Activated CD8-positive, alpha-beta memory T cell treated with anti-CD3 and anti-CD28 coated beads for 1 hour (primary cell): ENCODE measurements at places on chromosomes 2 and 18.

- no peak for DNase-seq
These were observed 1072.4 kb downstream of the RPIA start for GRCh38 chr2:89763581-89764485.

GRCh38 chr18:12405066-12405465 is 2.7 kb upstream of the PRELID3A start:
- no peak for DNase-seq

DNA sequence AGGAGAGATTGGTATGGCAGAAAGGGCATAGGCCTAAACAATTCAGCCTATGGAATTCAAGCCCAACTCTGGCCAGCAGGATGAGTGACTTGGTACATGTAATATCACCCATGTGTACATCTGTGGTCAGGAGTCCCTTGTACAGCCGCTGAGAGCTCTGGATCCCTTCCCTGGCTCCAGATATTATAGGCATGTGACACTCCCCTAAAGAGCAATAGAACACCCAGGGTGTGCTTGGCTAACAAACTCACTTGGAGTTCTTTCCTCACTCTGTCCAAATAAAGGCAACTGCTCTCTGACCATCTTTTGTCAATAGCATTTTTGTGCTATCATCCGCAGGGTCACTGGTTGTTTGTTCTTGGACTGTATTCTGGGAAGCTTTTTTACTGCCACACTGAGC is 197.4 kb upstream of the NCKAP5 start:
- no peak for DNase-seq

- no peak for DNase-seq
These were observed 205.0 kb downstream of the UBE2E3 start for GRCh38 chr2:181185421-181185820.

- no peak for DNase-seq
These were observed 2.4 kb downstream of the MAP4K4 start for GRCh38 chr2:101699755-101700461.

DNA sequence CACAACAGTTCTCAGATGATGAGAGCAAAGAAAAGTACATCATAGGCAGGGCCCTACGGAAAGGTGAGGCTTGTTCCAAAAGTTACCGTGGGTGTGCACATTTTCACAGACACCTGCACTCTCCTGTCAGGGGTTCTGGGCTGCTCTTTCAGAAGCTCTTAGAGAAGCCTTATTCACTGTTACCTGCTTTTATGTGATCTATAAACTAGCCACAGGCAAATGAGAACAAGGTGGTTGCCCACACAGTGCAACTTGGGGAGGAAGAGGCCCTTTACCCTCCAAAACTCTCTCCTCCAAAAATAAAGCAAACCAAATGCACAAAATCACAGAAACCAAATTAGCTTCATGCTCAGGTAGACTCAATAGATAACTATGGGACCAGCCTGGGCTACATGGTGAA is 11.1 kb upstream of the CUL3 start:
- DNase-seq = no peak

DNA sequence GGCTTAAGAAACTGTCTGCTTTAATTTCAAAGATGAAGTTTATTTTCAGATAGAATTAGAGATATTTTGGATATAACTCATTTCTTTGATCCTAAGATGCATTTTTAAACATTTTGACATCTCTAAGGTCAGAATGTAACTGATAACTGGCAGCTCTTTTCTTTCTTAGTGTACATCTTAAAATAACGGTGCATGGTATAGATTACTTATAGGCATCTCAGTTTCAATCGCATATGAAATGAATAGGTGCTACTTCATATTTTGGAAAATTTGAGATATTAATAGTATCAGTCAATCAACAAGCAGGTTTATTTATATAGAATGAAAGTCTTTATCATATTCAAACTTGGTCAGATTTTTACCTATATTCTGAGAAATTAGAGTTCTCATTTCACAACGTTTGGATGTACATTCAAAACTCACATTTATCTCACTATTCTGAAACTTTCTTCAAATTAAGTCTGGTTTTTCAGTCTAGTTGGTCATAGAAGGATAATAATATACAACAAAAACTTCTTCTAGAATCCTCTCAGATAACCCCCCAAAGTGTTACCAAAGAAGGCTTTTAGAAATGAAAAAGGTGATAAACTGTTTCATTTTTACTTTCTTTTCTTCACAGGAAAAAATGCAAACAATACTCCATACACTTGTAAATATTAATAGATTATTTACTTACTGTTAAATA is 122.8 kb upstream of the WDSUB1 start:
- no peak for DNase-seq

DNA sequence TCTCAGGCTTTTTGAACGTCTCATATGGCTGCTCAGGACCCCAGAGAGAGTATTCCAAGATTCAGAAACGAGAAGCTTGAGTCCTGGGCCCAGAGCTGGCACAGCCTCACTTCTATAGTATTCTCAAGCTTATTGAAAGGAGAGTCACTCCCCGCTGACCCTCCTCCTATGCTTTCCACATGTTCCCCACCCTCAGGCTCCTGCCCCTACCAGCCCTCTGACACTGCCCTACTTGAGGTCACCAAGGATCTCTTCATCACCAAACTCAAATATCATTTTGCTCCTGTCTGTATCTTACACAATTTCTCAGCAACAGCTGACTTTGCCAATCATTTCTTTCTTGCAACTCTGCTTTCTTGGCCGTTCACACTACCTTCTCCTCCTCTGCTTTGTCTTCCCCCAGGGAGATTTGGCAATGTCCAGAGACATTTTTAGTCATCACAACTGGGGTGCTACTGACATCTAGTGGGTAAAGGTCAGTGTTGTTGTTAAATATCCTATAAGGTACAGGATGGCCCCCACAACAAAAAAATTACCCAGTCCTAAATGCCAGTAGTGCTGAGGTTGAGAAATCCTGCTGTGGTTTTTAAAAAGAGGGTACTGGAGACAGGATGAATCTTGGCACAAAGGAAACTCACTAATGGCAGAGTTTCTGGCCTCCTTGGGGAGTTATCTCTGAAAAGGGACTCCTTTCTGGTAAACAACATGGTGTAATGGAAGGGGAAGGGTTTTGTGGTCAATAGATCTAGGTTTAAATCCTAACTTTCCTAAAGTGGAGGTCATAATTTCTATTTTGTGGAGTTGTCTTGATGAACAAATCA is 26.9 kb upstream of the INSIG2 start:
- DNase-seq = no peak

- no peak for DNase-seq
These were observed 151.4 kb downstream of the MYCN start for GRCh38 chr2:16091576-16092282.

- DNase-seq = no peak
These were observed 37.1 kb downstream of the TACR1 start for GRCh38 chr2:75162259-75162658.

DNA sequence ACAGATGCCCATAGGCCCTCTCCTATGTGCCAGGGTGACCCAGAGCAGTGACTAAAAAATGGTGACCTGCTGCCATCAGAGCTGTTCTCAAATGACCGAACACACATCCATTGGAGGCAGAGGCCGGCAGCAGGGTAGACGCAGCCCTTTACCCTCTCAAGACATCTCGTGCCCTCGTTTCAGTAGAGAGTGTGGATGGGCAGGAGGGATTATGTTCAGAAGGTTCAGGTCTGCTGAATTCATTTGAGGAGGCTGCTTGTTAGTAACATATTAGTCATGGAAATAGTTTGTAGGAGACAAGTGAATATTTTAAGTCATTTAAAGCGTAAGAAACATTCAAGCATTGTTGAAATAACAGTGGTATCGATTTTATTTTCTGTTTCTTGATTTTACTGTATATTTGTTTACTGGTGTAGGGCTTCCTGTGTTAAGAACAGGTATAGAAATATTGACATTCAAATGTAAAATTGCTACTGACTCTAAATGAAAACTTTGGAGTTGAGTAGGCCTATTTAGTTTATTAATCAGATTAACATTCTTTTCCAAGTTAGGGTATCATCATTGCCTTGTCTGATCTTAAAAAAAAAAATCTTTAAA is 82.6 kb downstream of the ZNF532 start:
- DNase-seq = no peak

GRCh38 chr2:222671259-222672067 is at the start of gene MOGAT1:
MOGAT1 (plus strand) TSS chr2:222671658; CDS start chr2:222671786, 128 bp downstream.
- no peak for DNase-seq

DNA sequence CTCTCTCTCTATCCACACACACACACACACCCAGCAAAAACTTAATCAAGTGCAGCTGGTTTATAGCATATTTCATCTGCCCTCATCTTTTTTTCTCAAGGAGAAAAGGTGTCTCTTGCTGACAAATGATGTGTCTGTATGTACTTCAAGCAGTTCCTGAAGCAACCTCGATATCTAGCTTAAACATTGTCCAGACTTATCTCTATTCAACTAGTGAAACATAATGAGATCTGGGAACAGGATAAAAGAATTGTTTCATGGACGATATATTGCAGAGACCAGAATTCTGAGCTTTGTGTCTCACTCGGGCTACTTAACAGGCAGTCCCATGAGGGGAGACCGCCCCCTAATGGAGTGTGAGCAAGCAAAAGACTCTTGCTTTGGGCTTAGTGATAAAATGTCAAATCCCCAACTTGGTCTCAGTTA is 929.2 kb upstream of the SOX11 start:
- DNase-seq = no peak

DNA sequence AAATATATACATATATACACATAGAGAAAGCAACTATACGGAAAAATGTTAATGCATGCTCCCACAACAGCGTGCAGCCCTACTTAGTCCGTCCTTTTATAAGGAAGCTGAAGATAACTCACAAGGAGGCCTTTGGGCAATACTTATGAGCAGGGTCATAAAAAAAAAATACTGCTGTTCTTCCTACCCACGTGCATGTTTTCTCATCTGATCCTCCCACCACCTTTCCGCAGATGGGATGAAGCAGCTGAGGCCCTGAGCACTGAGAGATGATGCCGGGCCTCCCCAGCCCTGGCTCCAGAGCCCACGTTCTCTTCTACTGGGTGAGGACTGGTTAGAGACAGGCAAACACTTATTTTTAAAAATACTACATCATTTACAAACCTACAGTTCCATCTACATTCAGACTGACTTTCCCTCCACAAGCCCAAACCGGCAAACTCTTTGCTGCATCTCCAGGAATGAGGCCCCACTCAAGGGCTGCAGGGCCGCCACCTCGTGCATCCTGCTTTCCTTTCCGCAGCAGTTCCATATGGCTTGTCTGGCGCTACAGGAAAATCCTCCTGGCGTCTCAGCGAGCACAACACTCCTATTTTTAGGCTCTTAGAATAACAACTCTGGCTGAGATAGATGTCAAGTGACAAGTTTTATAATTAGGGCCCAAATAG is 41.6 kb downstream of the TBC1D8 start:
- no peak for DNase-seq

- no peak for DNase-seq
These were observed 24.0 kb upstream of the COLEC12 start for GRCh38 chr18:524466-524865.

DNA sequence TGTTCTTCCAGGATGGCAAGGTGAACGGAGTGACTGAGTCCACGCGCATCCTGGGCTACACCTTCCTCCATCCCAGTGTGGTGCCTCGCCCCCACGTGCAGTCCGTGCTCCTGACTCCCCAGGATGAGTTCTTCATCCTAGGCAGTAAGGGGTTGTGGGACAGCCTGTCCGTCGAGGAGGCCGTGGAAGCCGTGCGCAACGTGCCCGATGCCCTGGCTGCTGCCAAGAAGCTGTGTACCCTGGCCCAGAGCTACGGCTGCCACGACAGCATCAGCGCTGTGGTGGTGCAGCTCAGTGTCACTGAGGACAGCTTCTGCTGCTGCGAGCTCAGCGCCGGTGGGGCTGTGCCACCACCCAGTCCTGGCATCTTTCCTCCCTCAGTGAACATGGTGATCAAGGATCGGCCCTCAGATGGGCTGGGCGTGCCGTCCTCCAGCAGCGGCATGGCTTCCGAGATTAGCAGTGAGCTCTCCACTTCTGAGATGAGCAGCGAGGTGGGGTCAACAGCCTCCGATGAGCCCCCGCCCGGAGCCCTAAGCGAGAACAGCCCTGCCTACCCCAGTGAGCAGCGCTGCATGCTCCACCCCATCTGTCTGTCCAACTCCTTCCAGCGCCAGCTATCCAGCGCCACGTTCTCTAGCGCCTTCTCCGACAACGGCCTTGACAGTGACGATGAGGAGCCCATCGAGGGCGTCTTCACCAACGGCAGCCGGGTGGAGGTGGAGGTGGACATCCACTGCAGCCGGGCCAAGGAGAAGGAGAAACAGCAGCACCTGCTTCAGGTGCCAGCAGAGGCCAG is 263.1 kb downstream of the PHLPP1 start:
- no peak for DNase-seq

DNA sequence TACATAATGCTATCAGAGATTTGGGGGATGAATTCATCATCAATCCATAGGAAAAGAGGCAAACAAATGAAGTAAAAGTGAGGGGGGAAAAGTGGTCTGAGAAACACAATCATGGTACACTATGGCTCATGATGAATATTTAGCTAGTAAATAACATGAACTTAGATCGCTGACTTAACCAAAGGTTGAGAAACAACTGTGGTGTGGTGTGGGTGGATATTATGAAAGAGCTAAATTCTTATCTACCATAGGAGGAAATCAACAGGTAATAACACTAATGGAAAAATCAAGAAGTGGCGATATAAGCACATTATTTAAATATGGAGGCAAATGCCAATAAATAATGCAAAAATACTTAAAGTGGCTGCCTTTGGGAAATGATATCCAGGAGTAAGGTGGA is 12.2 kb upstream of the TPRKB start:
- DNase-seq = no peak

- no peak for DNase-seq
These were observed 31.6 kb upstream of the NETO1 start for GRCh38 chr18:72899338-72899737.

DNA sequence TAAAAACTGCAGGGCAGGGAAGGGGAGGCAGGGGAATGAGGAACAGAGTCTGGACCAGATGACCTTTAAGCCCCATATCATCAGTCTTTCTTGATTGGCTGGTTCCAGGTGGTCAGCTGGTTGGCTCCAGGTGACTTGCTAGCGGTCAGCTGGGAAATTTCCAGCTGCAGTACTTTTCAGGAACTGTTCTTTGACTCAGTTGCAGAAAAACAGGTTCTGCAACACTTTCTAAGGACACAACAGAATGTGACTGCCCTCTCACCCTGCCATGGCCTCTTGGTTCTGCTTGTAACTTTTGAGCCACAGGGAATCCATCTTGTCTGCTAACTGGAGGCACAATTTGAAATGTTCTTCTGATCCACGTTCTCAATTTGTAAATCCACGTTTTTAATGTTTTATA is 278.3 kb upstream of the LRATD1 start:
- DNase-seq = no peak

- DNase-seq = no peak
These were observed 381.8 kb upstream of the NRXN1 start for GRCh38 chr2:51413726-51414125.

DNA sequence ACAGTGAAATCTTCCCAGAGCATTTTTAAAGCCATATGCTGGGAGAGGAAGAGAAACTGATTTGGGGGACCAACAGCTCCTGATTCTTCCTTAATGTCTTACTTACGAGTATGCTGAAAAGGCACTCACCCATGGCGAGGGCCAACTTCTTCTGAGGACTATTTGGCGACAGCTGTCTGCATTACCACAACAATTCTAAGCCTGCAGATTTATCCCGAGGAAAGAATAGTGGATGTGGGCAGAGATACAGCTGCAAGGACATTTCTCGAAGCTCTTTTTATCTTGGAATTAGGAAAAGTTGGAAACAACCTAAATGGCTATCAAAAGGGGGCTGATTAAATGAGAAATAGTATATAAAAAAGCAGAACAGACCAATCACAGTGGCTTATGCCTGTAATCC is 40.3 kb upstream of the FHL2 start:
- no peak for DNase-seq

- DNase-seq = no peak
These were observed 103.9 kb downstream of the PMAIP1 start for GRCh38 chr18:60003610-60004185.

GRCh38 chr2:98519156-98519555 is 74.5 kb downstream of the INPP4A start:
- no peak for DNase-seq
